T follicular helper cell (primary cell): ENCODE measurements at places on chromosomes 1 and 21.

- no peak for DNase-seq
Observed at GRCh38 chr1:234250747-234251146, 122.5 kb upstream of the COA6 start.

DNA sequence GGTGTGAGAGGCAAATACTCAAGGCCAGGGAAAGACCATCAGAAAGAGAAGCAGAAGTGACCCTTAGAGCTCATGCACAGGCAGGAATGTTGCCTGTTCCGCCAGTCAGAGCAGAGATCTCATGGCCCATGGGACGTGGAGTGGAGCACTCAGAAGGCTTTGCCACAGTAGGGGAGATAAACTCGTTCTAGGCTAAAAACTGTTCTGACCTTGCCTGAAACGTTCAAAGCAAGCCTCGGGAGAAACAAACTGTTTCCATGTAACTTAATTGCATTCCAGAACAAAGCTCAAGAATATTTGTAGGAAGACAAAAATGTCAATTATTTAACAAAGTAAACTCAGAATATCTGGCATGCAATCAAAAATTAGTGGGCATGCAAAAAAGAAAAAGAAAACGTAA, 20.7 kb upstream of the SLC19A1 start:
- DNase-seq = no peak

DNA sequence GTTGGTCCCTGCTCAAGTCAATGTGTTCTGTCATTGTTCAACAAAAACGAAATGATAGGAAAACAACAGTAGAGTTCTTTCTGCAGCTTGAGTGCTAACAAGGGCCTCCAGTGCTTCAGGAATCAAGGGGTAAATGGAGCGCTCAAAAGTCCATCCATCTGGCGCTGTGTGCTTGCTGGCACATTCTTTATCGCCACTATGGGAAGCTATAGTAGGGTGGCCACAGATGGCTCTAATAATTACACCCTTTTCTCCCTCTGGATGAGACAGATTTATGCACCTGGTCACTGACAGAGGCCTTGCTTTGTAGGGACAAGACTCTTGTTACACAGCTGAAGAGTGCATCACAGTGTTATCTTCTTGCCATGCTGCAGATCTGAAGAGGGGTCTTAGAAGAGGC, 136.0 kb downstream of the GDAP2 start:
- no peak for DNase-seq

DNA sequence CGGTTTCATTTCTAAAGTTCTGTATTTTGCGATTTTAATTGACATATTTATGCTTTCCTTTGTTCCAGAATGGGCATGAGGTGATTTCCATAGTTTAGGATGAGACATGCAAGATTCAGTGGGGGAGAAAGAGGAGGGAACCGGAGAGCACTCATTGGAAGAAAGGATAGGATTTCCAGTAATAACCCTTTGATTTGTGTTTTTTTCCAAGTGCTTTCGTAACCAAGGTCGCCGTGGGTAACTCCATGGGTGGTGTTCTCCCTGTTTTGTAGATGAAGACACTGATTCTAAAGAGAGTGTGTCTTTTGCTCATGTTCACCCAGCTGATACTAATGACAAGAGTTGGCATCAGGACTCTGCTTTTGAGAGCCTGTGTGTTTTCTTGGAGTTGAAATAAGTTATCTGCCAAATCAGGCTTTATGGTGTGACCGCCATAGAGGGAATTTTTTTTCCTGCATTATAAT, 170.1 kb downstream of the DHRS3 start:
- no peak for DNase-seq

DNA sequence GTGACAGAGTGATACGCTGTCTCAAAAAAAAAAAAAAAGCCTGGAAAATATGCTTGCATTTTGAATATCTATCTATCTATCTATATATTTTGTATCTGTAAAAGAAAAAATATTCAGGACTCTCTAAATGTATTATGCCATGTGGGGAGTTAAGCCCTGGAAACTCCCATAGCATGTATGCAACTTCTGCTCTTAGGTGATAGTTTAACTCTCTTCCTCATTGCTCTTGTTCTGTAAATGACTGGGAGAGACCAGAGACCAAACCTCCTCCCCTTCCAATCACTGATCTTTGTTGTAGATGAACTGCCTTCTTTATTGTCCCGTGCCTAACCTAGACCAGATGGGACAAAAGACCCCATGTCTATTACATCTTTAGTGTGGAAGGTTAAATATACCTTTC, 37.6 kb upstream of the CAMTA1 start:
- DNase-seq = no peak

DNA sequence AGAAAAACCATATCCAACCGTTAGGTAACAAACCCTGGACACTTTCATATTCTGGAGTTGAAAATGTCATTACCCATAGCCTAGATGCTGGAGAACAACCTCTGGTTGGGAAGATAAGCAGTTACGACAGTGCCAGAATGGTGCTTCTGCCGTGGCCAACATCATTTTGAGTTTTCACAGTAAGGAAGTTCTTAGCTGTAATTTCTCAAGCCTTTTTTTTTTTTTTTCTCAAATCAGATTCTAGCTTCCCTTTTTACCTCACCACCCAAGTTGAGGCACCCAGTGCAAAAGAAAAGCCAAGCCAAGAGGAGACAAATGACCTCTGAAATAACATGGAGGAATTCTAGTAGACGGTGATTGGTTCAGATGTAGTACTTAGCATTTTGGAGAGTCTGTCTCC, 21.8 kb downstream of the PPT1 start:
- DNase-seq = no peak

- DNase-seq = no peak
Observed at GRCh38 chr1:117582451-117582850, 23.4 kb upstream of the TENT5C start.

DNA sequence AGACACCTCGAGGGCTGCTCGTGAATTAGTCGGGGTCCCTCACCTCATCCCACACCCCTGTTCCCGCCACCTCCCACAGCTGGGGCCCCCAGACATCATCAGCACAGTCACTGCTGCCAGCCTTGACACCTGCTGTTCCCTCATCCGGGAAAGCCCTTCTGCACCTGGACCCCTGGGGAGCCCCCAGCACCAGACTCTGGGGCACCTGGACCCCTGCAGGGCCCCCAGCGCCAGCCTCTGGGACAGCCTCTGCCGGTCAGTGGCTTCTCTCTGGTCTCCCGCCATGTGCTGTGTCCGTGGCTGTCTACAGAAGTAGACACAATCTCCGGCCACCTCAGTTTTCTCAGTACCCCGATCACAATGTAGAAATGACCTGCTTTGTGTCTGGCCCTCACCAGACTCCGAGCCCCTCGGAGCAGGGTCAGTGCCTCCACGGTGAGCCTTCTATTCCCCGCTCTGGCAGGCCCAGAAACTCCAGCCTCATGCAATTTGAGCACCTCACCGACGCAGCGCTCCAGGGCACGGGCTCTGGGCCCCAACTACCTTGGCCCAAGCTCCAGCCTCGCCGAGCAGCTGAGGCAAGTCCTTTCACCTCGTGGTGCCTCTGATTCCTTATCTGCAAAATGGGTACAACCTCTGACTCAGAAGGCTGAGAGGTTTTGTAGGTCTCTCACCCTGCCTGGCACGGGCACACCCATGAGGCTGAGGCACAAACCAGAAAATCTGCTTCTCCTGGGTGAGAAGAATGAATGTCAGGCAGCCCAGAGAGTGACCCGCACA, 84.7 kb downstream of the RIPK4 start:
- DNase-seq = no peak

DNA sequence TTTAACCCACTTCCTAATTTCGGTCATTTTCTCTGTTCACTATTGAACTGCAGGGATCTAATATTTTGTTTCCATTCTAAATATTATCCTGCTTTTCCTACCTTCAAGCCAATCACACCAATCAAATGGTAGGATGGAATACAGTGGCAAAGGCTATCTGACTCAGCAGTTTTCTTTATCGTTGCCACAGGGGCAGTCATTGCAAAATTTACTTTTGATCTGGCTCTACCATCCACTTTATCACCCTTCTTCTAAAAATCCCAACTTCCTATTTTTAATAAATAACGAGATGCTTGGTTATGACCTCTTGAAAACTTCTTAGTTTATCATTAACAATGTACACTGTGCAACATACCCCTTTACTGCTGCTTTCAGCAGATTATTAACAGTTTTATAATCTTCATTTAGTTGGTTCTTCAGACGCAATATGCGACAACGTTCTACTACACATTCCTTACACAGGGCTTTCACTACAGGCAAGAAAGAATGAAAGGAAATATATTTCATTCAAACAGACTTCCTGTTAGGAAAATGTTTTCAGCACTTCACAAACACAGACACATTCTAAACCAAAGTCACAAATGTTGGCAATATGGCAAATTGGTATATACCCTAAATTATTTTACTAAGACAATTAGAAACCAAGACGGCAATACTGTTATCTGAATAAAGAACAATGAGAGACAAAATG, 52.3 kb upstream of the RAP1GAP start:
- no peak for DNase-seq

GRCh38 chr1:204558467-204558866, 42.3 kb downstream of the MDM4 start:
- no peak for DNase-seq

- no peak for DNase-seq
Observed at GRCh38 chr1:203477748-203478147, 2.1 kb downstream of the PRELP start.

- DNase-seq = no peak
Observed at GRCh38 chr1:207787776-207788175, 35.9 kb downstream of the CD46 start.

DNA sequence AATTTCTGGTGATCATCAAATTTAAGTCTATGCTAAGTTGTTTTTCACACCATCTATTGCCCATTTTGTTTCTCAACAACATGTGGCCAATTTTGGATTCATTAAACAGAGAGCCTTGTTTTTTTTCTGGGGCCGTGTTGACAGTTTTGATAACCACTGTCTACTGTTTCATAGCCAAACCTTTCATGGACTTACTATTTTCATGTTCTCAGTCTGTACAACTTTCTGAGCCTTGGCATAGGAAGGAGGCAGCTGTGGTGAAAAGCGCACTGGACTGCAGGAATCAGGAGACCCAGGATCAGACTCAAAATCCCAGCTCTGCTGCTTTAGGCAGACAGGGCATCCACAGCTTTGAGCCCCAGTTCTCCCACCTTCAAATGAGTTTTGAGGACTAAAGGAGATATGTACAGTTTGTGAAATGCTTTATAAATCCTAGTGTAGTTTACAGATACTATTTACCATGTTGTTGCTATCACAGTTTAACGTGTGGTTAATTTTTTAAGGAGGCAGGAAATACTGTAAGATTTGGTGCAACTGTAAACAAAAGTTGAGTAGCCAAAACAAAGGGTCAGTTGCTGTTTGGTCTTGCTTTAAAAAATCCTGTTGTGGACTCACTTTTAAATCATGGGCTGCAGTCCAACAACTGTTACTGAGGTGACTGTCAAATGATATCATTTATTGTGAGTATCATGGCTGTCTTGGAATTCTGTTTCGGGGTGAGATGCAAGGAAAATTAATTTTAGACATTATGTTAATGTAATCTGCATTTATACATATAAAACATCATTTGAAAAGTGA, 2.9 kb downstream of the MACO1 start:
- no peak for DNase-seq

GRCh38 chr1:155522069-155522468, 40.5 kb downstream of the ASH1L start:
- DNase-seq = no peak

GRCh38 chr1:6989212-6990159, 204.2 kb downstream of the CAMTA1 start:
- no peak for DNase-seq

DNA sequence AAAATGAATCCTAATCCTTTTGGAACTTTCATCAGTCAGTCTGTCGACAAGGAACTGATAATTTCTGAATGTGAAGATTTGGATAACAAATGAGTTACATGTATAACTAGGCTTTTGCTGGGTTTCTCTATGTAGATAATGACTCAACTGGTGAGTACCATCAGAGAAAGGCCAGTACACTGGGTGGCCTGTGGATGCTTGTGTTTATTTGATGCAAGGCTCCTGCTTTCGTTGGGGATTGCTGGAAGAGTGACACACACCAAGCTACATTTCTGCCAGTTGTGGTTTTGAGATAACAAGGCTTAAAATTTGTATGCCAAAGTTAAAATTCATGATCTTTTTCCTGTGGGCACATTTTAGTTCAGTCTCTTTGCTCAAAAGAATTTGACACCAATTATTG, 115.7 kb upstream of the UBE2U start:
- DNase-seq = no peak

DNA sequence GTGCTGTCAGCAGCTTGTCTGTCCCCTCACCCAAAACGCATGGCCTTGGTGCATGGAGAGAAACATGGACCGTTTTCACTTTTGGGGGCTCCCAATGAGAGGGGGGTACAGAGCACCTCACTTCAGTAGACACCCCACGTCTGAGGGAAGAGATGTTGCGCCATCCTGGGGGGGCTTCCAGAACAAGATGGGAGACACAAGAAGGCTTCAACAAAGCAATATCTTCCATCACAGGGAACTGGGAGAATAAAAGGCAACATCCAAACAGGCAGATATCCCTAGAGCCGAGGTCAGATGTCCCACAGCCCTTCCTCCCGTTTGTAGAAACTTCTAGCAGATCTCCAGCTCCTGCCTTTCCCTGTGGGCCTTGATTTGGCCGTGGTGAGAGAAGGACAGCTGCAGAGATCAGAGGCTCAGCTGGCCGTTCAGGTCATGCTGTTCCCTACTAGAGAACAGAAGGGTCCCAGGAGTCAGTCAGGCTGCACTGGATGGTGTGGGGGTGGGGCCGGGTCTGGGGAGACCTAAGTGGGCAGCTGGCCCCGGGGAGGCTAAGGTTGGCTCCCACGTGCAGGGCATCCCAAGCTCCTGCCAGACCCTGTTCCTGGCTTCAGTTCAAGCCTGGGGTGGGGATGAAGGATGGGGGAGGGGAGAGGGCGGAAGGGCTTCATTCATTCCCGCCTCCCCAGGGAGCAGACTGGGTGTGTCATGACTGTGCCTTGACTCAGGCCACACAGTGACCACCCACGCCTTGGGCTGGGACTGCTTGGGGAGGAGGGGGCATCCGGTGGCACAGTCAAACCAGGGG, 4.4 kb downstream of the PLOD1 start:
- no peak for DNase-seq

- DNase-seq = no peak
Observed at GRCh38 chr1:10519016-10519417, 44.3 kb downstream of the PEX14 start.

GRCh38 chr1:31642366-31642765, 2.3 kb downstream of the PEF1 start:
- DNase-seq = no peak

- DNase-seq = no peak
Observed at GRCh38 chr1:96968983-96969382, 247.4 kb downstream of the PTBP2 start.

GRCh38 chr1:77831976-77832711, 52.7 kb downstream of the MIGA1 start:
- no peak for DNase-seq

- no peak for DNase-seq
Observed at GRCh38 chr1:22184454-22184853, 41.6 kb upstream of the WNT4 start.
